ENCODE measurements at places on chromosomes 12 and 14.

GRCh38 chr14:64476438-64476837 is 11.1 kb downstream of the AKAP5 start:
- no peak for DNase-seq

GRCh38 chr12:51270951-51271518 is 820 bp upstream of the SMAGP start:
- DNase-seq, result no peak

GRCh38 chr12:102629262-102629888 is 149.0 kb upstream of the IGF1 start:
- no peak for DNase-seq

GRCh38 chr14:73358187-73358586 is 100.2 kb downstream of the NUMB start:
- DNase-seq, result no peak

DNA sequence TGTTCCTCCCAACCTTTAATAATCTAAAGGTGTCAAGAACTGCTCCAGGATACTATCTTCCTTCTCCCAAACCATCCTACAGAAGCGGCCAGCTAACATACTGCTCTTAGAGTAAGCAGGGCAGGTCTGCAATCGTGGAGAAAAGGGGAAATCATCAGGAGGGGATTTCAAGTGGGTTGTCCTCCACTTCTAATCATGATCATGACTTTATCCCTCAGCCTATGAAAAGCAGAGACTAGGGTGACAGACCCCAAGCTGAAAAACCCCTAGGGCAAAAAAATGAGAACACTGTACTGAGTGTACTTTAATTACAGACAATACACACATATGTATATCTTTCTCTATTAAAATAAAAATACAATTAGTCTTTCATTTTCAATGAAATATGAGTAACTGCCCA is 13.9 kb downstream of the DUSP16 start:
- no peak for DNase-seq

GRCh38 chr12:47346251-47347019 is 266.7 kb upstream of the AMIGO2 start:
- no peak for DNase-seq

DNA sequence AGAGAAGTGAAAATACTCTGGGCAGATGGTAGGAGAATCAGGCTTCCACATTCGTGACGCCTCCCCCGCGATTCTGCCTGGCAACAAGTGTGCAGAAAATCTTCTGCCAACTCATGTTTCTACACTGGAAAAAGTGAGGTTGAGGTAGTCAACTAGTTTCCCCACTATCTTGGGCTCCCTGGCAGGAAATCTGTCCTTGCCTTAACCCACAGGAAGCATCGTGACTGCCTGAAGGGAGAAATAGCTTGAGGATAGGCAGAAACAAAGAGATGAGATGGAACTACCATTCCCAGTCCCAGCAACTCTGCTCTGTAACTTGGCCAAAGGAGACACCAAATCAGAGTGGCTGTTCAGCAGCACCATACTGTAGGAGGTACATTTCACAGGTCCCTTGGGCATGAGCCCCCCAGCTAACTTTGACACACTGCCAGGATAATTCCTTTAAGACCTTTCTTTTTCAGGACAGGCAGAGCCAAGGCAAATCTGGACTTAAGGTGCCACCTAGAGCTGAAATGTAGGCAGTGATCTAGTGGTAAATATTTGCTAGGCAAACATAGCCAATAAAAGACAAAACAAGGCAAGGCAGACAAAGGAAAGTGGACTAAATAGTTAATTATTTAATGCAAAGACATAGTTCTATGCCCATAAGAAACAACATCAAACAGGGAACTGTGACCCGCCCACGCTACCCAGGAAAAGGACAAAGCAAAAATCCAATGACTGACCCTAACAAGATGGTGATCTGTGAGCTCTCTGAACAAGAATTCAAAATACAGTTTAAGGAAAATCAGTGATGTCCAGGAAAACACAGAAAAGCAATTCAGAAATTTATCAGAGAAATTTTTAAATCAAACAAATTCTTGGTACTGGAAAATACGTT is 205.1 kb downstream of the PTPRO start:
- DNase-seq, result no peak

- DNase-seq, result no peak
Observed at GRCh38 chr12:44507461-44507860, 368.7 kb downstream of the NELL2 start.

- no peak for DNase-seq
Observed at GRCh38 chr14:45185100-45185814, 49.5 kb downstream of the FANCM start.

DNA sequence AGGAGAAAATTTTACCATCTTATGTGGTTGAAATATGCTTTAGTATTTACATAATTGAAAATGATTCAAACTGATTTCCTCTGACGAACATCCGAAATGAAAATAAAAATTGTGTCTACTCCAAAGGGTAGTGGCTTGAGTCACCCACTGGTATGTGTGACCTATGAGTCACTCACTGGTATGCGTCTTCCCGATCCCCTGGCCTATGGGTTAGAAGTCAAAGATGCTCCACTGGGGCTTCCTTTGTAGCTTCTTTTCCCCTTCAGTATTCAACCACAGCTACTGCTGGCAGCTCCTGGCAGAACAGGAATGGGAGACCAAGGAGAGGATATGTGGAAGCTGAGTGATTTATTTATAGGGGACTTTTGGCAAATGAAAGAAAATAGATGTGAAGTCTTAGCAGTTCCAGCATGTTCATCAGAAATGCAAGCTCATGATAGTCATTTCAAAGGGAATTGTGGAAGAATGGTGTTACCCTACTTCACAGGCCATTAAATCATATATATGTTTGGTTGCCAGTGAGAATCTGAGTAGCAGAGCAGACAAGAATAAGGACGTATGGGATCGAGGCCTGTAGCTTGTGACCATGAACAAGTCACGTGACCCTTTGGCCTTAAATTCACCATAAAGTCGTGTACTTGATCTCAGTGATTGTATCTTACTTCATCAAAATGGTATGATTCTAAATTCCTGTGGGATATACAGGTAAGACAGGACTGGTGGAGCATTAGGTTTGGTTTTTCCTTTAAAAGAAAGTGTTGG is 108.3 kb downstream of the CRADD start:
- no peak for DNase-seq

DNA sequence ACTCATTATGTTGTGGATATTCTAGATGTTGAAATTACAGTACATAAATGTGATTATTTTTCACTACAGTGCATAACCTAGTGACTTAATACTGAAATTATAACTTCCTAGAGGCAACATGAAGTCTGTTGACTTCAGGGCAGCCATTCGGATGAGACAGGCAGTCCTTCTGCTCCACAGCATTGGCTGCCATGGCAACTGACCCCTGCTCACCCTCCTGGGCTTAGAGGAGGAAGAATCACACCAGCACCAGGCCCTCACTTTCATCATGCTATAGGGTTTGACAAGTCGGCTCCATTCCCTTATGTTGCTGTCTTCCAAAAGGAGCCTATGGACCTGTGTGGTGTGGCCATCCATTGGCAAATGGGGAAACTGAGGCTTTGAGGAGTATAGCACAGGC is 233.5 kb upstream of the TMEM132C start:
- no peak for DNase-seq

DNA sequence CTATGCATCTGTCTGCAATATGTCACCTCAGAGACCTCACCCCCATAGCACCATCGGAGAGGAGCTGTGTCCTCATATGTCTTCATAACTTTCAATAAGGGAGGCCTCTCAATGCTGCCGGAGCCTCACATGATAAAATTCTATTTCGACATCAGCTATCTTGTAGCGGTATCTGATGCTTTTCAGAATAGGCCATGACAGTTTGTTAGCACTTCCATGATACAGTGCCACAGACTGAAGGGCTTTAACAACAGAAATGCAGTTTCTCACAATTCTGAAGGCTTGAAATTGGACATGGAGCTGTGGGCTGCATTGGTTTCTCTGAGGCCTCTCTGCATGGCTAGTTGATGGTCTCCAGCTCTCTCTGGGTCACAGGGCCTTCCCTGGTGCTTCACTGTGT is 125.0 kb upstream of the PZP start:
- no peak for DNase-seq

- no peak for DNase-seq
Observed at GRCh38 chr12:30990316-30990715, 63.8 kb downstream of the TSPAN11 start.

GRCh38 chr12:79400481-79400880 is 290.3 kb downstream of the PAWR start:
- DNase-seq, result no peak

Measured in vagina (tissue), 2 donors.